Stimulated activated CD4-positive, alpha-beta T cell treated with anti-CD3 and anti-CD28 coated beads, Interleukin-4, amount 100 ng/mL, for 1 hour (primary cell): ENCODE measurements at places on chromosomes 11 and 22.

DNA sequence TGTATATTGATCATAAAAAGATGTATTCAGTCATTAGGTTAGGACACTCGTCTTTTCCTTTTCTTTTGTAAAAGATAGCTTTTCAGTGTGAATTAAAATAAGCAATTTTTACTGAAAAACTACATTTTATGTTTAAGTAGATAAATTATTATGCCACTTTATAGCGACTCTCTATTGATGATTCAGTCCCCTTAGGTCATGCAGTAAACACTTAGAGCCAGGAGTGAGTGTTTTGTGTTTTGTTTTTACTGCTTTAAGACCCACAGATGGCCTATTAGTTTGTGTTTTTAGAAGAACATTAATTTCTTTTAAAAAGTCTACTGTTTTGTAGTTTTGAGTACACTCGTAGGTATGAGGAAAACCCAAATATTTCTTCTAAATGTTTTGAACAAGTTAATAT lies 86.6 kb downstream of the YAP1 start:
- DNase-seq: no peak

- DNase-seq: no peak
These were observed 226.1 kb downstream of the BLID start for GRCh38 chr11:121889931-121890330.

GRCh38 chr11:9461760-9462134 lies 935 bp downstream of the ZNF143 start:
- DNase-seq: no peak

DNA sequence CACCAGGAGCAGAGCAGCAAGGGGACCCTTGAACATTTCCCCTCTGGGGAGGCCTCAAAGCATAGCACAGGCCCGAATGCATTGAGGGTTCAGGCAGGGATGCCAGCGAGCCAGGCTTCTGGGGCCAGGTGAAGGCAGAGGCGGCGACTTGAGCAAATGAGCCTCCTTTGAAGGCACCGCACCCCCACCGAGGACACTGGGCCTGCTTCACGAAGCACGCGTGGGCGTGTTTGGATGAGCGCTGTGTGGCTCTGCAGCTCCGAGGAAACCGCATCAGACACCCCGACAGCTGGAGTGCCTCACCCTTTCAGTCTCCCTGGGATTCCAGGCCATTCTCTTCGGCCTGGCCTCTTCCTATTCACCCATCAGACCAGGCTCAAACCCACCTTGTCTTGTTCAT lies 301.8 kb downstream of the NTM start:
- no peak for DNase-seq

- no peak for DNase-seq
These were observed 167.8 kb downstream of the RRAS2 start for GRCh38 chr11:14190992-14191778.

DNA sequence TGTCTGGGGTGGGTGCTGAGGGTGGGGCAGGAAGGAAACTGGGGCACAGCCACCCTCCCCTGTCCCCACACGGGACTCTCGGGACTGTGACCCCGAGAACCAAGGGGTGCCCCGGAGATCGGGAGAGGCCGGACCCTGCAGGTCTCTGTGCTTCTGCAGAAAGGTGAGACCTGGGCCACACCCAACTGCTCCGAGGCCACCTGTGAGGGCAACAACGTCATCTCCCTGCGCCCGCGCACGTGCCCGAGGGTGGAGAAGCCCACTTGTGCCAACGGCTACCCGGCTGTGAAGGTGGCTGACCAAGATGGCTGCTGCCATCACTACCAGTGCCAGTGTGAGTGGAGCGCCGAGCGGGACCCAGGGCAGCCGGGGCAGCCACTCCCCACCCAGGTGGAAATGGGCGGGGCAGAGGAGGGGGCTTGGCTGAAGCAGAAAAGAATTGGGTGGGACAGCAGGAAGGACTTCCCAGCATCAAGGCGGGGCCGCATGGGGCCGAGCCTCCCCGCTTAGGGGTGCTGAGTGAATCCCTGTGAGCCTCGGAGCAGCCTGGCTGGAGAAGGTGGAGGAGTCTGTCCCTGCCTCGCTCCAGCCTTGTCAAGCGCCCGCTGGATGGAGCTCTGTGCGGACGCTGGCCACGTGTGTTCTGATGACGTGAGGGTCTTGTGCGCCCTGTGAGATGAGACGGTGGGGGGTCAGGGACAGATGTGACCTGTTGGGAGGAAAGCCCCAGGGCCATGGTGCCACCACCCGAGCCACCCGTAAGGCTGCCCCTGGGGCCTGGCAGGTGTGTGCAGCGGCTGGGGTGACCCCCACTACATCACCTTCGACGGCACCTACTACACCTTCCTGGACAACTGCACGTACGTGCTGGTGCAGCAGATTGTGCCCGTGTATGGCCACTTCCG lies 29.3 kb upstream of the MUC5B start:
- DNase-seq: no peak

- DNase-seq: no peak
These were observed 150.8 kb upstream of the NTM start for GRCh38 chr11:131219646-131220045.

DNA sequence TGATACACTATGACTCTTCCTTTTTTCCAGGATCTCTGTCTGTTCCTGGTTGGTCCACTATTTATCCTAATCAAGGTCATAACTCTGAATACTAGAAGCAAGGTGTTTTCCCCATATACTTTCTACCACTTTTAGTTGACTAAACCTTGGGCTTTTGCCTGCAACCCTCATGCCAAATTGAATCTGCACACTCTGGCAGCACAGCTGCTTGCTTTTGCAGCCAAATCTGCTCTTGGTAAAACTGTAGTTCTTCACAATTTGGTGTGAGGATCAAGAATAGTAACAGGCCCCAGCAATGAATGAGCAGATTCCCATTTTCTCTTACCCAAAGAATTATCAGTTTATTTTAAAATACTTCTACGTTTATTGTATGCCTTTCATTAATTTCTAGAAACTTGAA lies 586.5 kb upstream of the CNTN5 start:
- no peak for DNase-seq

GRCh38 chr11:96459751-96460150 lies 69.9 kb downstream of the JRKL start:
- DNase-seq: no peak

- no peak for DNase-seq
These were observed 38.2 kb downstream of the TOM1 start for GRCh38 chr22:35337932-35338331.

DNA sequence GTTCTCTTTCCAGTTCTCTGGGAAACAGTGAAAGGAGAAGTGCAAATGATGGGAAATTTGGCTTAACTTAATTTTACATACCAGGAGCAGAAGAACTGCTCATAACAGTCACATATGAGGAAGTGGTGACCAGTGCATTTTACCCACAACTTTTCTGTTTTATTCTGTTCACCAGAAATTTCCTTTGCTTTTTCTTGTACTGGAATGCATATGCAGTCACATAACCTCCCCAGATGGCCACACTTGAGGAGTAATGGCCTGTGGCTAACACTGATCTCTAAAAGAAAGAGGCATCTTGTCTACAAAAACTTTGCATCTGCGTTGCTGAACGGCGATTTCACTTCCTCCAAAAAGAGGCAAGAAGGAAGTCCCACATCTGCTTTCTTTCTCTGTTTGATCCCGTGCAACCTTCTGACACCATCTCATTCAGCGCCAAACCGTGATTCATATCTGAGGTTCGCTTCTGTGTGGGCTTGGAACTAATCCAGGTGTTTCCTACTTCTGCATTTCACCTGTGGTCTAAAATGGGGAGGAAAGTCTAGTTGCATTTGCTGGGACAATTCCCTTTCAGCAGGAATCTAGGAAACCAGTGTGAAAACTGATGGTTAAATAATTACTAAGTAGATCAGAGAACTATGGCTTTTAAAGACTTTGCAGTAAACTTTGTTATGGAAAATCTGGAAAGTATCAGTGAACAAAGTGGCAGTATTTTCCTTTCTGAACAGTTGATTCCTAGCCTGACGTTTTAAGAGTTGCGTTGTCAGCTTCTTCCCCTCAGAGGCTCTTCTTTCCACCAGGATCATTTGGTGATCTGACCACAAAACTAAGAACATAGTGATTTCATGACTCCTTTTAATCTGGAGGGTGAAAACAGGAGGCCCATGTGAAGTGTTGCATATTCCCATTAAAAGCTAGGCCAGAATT lies 4.2 kb upstream of the MPEG1 start:
- no peak for DNase-seq

DNA sequence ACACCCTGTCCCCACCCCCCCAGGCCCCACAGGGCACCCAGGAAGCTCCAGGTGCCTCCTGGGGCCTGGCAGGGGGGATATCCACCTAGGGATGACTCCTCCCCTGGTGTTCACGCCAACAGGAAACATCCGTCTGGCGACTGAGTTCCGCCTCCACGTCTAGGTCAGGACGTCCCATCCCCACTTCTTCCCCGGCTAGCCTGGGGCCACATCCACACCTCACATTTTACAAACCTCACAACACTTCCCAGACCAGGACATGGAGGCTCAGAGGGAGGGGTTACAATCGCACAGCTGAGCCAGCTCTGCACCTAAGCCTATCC lies 21.0 kb downstream of the MAFF start:
- DNase-seq: no peak

- no peak for DNase-seq
These were observed 105.5 kb downstream of the CSNK2A3 start for GRCh38 chr11:11247576-11247975.

DNA sequence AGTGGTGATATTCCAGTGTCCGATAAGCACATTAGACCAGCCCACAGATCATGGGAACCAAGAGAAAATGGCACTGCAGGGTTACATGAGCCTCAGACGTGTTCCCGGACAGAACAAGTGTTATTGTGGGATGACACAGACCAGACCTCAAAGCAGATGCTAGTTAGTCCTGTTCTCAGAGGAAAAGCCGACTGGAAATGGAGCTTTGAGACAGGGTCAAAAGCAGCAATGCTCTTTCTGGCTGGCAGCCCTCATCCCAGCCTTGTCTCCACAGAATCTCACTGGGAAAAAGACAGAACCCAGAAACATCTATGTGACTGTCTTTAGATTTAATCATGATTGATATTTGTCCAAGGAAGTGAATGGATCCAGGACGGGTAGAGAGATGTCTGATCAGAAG lies 506.8 kb downstream of the INSC start:
- no peak for DNase-seq

DNA sequence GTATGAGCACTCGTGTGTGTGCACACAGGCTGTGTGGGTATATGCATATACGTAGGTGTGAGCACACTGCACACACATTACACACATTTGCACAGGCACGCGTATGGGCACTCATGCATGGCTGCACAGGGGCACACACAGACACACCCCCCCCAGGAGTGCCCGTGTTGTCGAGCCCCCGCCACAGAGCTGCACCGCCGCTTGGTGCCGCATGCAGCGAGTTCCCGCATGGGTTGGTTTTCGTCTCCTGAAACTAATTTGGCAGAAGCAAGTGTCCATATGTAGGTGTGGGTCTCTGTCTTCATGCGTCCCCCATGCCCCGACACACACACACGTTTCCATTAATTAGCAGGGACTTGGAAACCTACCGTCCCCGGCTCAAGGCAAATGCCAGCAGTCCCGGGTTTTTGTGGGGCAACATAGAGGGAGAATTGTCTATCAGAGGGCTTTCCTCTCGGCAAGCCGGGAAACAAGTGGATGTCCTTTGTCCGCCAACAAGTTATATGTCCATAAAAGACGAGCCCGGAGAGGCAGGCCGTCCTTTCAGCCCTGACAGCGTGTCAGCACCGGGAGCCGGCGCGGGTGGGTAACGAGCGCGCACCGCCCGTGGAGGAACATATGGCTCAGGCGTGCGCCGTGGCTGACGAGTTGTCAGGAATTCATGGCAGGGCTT lies 1291.7 kb downstream of the BRD1 start:
- no peak for DNase-seq

DNA sequence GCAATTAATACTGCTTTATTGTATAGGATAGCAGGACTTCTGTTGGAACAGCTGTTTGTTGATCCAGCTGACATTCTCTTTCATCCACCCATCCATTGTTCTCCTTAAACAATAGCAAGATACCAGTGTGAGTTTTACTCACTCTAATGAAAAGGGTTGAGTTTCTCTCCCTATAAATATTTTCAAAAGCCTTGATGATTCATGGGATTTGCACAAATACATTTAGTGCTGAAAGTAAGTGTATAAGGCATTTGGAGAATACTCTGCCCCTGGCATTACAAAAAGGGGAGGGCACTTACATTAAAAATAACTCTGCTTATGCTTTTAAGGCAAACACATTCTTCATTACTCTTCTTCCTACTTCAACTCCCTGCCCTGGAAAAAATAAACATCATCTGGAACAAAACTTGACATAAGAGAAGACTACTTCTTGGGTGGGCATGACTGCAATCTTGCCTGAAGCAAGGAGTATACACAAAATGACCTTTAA lies 634.9 kb downstream of the METTL15 start:
- DNase-seq: no peak

DNA sequence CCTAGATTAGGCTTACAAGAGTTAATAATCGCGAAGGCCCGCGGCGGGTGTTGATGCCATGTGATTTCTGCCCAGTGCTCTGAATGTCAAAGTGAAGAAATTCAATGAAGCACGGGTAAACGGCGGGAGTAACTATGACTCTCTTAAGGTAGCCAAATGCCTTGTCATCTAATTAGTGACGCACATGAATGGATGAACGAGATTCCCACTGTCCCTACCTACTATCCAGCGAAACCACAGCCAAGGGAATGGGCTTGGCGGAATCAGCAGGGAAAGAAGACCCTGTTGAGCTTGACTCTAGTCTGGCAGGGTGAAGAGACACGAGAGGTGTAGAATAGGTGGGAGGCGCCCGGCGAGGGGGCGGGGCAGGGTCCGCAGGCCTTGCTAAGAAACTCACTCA lies 65.5 kb downstream of the AAMDC start:
- DNase-seq: no peak

- DNase-seq: no peak
These were observed 506.1 kb downstream of the BRD1 start for GRCh38 chr22:49321477-49322055.

DNA sequence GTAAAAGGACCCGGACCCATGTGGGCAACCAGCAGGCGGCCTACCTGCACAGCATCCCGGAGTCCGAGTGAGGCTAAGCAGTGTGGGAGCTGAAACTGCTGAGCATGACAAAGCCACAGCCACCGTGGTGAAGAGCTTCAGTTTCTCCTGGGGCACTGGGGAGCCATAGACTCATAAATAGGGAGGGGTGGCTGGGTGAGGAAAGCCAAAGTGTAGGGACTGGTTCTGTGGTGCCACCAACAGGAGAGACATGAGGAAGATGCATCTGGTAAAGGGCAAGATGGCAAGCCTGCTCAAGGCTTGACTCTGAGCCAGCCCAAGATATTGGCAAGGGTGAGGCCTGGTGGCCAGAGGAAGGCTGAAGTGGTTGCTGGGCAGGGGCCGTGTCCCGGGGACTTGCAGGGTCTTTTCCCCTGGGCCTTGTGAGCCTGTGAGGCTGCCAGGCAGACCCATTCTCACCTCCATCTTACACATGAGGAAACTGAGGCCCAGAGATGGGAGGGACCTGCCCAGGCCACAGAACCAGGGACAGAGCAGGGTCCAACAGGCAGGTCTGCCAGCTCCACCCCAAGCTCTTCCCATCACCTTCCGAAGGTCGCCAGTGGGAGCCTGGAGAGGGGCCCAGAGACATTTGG lies 30.4 kb downstream of the CYTH4 start:
- DNase-seq: no peak
